ENCODE measurements at places on chromosomes 12 and 14.

DNA sequence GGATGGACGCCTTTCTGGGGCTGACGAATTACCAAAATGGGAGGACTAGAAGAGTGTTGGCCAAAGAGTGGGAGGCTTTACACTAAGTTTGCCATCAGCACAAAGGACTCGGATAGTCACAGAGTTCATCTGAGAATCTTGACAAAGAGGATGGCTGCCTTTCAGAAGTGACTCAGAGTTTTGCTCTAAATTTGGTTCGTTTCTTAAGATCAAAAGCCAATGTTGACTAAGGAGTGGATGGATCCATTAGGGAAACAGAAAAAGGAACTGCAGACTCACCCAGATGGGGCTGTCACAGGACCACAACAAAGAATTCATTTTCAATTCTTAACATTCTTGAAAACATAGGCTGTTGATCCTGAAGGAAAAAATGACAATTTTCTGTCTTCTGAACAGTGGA is 81.3 kb upstream of the DUSP6 start:
- no peak for DNase-seq

- DNase-seq = no peak
Observed at GRCh38 chr12:2179953-2180736, 127.4 kb downstream of the CACNA1C start.

- no peak for DNase-seq
Observed at GRCh38 chr12:110345176-110345661, 58.3 kb downstream of the ANAPC7 start.

DNA sequence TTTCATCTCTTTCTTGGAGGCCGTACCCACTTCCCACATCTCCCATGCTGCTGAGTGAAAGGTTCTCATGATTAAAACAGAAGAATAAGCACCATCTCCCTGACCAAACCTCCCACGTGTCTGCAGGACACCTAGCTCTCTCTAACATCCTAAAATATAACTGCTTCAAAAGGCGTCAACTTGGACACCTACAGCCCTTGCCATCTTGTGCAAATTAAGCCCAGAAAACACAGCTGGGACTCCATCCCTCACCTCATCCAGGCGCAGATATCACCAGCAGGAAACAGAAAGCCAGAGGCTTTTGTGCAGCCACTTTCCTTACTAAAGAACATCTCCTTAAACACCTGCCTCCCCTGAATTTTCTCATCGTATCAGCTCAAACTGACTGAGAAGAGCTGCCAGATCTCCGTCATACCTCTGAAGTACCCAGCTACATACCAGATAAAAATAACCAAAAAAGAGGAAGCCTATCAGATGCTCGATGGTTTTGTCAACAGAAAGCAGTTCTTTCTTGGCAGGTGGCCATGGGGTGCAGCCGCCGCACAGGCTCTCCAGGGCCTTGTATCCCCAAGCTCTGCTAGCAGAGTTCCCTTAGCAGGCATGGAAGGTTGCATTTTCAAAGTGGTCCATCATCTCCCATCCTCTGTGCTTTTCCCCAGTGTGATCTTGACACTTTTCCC is 28.8 kb downstream of the MAP3K9 start:
- DNase-seq = no peak

DNA sequence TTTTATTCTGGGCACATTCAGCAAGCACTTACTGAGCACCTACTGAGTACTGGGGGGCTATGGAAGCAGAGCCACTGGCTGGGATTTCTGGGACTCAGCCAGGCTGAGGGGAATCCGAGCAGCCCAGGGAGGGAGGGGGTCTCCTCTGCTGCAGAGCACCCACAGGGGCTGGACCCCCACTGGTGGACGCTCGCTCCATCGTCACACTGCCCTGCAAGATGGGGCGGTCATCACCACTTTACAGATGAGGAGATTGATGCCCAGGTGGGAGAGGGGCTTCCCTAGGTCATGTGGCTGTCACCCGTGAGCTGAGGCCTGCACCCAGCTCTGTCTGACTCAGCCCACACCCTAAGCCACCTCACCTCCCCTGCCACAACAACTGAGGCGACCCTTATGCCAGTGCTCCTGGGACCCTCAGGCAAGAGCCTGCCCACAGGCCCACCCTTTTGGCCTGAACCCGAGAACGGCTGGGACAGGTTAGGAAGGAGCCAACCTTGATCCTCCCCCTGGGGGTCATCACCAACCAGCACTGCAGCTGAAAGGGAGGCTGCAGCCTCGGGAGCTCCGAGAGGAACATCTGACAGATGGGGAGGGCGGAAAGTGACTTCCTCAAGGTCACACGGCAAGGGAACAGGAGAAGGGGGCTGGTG is 74.4 kb downstream of the SERPINA3 start:
- no peak for DNase-seq

GRCh38 chr12:402029-402389 is 565 bp downstream of the CCDC77 start:
- no peak for DNase-seq

- no peak for DNase-seq
Observed at GRCh38 chr14:74660167-74660566, 48.1 kb upstream of the LTBP2 start.

GRCh38 chr14:25019892-25020291 is 30.1 kb downstream of the STXBP6 start:
- no peak for DNase-seq

GRCh38 chr12:66170606-66171005 is 810 bp upstream of the TMBIM4 start:
- no peak for DNase-seq

DNA sequence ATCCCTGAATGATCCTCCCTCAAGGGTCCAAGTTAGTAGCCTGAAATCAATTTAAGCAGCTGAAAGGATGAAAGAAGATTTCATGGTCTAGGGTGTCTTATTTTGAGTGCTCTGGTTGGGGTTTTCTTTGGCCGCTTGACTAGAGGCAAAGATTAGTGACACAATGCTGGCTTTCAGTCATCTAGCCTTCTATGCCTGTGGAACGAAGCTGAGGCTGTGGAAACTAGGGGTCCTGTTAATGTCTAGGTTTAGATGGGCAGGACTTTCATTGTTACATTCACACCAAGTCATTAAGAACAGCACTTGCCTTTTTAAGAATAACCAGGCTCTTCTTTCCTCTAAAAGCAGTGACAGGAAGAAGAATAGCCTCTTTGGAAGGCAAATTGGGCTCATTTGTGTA is 253.8 kb upstream of the E2F7 start:
- DNase-seq = no peak

DNA sequence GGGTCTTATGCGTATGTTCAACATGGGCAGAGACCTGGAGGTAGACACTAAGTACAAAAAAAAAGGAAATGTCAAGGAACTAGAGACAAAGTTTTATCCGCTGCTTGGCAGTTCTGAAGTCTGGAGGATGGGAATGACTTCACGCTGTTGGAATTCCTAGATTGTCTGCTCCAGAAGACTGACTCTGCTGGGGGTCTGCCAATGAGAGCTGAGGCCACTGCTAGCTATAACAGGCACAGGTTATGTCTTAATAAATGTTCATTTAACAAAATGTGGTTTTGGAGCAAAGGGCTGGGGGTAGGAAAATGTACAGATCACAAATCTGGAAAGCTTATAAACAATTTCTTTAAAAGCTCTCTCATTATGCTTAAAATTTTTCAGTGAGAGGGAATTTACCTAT is 5.9 kb downstream of the RNASE8 start:
- no peak for DNase-seq

DNA sequence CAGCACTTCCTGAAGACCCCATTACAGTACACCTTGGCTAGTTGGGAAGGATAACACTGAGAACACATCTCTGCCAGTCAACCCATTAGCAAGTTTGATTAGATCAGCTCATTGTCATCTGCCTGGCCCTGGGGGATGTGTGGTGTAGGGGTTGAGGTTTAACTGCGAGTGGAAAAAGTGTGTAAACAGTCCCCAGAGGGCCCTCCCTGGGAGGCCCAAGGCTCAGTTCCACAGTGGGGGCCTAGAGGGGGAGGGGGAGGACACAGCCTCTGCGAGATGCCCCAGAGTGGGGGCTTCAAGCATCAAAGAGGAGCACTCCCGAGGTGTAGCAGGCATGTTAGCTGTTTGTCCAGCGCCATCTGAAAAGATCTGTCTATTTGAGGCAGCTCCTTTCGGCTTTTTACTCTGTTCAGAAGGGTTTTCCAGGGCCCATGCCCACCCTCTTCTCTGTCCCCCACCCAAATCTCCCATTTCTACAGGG is 344 bp downstream of the LPAR5 start:
- DNase-seq = peak; percentile 31

GRCh38 chr12:122732170-122732569 is 1.5 kb upstream of the HCAR1 start:
- no peak for DNase-seq

DNA sequence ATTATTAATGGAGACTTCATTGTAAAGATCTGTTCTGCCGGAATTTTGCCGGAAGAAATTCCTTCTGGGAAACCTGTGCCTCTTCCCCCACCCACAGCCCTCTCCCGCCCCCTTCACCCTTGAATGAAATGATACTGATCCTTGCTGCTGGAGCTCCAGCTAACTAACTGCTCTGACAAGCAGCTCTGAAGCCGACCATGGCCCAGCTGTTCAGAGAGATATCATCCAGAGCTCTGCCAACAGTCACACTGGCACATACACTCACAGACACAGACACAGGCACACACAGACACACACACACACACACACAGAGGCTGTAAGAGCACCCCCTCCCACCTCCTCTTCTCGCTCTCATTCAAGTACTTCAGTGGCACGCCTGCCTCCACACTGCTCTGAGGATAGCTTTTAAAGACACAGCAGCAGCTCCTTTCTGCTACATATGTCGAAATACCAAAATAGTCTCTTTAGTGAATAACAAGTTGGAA is 88.6 kb downstream of the R3HDM2 start:
- no peak for DNase-seq

- no peak for DNase-seq
Observed at GRCh38 chr12:32567296-32567674, 111.8 kb upstream of the DNM1L start.

DNA sequence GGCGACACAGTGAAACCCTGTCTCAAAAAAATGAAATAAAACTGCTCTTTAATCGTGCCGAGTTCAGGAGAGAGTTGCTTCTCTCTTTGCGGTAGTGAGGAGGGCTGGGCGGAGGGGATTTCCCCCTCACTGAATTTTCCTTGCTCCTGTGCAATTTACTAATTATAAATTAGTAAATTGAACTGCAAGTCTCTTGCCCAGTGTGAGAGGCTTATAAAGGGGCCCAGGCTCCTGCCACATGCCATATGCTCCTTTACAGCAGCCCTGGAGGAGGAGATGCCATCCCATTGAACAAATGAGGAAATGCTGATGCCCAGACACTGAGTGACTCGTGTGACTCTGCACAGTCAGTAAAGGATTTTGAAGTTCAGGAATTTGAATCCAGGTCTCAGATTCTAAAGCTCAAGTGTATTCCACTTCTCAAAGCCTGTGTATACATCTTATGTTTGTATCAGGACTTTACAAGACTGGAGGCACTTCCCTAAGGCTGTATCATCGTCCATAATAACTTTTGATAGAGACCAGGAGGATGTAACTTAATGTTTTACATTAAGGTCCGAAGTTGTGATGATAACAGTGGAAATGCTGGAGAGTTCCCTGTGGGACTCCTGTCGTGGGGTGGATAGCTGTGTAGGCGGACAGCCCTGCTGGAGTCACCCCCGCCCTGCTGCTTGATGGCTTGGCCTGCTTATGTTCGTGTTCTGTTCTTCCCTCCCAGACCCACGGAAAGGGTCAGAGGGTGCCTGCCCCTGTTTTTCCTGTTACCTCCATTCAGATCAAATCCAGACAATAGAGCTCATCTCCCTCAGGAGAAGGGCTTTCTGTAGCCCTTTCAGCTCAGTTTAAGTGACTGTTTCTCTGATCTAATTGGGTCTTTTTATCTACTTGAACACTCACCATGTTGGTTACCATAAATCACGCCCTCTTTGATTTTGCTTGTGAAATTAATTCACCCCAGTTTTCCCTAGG is 13.9 kb downstream of the PELI2 start:
- no peak for DNase-seq

DNA sequence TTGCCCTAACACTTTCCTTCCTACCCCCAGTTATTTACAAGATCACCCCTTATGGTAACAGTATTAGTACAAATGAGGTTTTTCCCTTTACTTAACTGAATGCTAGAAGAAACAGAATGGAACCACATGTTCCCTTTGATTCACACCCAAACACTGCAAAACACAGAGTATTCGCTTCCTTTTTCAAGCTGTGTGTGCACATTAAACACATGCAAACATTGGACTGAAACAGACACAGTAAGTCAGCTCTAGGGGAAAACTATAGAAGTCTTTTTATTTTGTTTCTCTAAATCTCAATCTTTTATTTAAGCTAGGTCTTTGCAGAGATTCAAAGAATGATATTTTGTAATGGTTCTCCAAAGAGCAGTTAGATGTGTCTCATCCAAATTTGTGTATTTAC is 728.5 kb downstream of the DIO2 start:
- no peak for DNase-seq

DNA sequence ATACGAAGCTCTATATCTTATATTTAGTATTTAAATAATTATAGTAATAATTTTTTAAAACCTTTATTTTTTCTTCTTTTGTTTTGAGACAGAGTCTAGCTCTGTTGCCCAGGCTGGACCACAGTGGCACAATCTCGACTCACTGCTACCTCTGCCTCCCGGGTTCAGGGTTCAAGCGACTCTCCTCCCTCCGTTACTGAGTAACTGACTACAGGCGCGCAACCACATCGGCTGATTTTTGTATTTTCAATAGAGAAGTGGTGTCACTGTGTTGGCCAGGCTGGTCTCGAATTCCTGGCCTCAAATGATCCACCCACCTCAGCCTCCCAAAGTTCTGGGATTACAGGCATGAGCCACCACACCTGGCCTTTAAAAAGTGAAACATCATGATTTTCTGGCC is 13.0 kb upstream of the WNK1 start:
- no peak for DNase-seq

DNA sequence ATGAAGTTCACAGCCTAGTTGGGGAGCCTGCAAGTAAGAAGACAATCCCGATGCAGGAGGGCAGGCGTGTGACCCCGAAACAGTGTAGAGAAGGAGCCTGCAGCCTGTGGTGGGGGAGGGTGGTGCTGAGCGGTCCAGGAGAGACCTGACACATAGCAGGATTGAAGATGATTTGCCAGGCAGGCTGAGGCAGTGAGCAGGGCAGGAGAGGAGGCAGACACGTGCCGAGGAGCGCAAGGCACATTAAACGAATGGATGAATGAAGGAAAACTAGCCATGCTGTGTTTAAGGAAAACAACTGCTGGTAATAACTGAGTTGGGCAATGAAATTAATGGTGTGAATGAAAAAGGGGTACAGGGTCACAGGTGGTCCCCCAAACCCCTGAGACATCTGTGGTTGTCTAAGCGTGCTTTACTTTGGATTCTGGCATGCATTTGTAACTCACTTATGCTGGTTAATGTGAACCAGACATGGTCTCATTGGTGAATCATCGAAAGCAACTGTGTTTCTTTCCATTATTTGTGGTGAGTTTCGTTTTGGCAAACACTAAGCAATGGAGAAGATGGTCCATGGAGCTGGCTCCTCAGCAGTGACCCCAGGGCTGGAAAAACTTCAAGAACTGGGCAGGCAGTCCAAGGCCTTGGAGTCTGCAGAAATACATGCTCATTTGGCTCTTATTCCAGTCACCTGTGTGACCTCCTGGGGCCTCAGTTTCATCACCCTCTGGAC is 96.9 kb upstream of the EVL start:
- no peak for DNase-seq
